ENCODE measurements at places on chromosomes 12 and 14. TPM values are rescaled to one million over a fixed set of nuclear protein-coding genes. Genes with fewer than 3 reads are reported as not detected.

DNA sequence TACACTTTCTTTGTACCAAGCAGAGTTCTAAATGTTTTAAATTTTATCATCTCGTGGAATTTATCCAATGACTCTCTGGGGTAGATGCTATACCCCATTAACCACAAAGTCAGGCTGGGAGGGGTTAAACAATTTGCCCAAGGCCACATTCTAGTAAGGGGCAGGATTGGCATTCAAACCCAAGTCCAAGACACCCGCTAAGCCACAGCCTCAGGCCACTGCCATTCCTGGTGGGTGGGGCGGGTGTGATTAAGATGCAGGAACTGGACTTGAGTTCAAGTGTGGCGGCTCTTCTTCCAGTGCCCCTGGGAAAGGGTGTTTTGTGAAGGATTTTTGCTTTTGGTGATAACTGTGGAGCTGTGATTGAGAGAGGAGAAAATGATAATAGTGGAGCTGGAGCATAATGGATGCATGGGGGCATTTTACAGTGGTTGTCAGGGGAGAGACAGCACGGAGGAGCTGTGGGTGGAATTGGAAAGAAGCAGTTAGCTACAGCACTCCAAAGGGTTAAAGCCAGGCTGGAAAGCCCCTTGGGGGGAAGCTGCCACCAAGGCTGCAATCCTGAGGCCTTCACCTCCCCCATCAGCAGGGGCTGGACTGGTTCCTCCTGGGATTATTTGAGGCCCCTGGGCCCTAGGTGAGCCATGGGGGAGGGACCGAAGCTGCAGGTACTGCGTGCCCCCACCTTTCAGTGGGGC is 1.0 kb upstream of the VRTN start:
- DNase-seq: no peak

- no peak for DNase-seq
Observed at GRCh38 chr14:73254247-73255004, 17.1 kb downstream of the PAPLN start.

DNA sequence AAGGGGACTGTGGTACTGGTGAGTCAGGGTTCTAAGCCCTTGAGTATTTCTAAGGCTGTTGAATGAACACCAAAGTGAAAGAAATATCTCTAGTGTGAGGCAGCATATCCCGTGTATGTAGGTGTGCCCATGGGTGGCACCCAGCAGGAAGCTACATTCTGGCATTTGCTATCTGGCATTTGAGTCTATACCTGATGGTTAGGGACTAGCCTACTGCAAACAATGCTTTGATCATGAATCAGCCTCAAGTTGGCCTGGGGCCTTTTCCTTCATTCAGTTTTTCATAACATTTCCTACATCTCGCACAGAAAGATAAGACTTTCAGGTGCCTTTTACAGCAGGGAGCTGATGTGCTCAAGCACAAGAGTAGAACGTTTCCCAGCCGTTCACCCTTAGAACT is 85.7 kb upstream of the E2F7 start:
- no peak for DNase-seq

DNA sequence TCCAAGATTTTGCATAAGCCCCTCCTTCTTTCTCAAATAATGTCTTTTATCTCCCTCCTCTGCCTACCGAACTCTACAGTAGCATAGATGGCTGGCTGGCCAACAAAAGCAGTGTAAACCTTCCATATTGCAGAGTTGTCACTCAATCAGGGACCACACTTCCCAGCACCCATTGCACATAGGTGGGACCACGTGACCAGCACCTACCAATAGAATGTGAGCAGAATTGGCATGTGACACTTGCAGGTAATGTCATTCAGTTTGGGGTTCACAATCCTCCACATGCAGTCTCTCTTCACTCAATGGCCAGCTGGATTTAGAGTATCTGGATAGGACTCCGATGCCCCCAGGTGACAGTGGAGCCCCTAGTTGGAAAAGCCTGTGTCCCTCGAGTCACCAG is 190.3 kb upstream of the CRY1 start:
- no peak for DNase-seq

GRCh38 chr14:68592948-68593556 is 199.8 kb downstream of the ZFP36L1 start:
- DNase-seq: no peak

- DNase-seq: no peak
Observed at GRCh38 chr14:77926942-77927341, 127.0 kb downstream of the ADCK1 start.

DNA sequence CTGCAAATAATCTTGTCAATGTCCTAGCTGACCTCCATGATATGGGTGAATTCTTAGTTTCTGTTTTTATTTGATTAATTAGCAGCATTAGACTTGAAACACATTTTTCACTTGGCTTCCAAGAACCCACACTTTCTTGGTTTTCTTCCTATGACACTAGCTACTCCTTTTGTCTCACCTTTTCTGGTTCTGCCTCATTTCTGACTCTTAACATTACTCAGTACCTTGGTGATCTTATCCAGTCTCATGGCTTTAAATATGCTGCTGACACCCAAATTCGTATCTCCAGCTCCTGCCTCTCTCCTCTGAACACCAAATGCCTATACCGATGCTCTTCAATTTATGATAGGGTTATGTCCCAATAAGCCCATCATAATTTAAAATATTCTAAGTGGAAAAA is 32.0 kb upstream of the SSTR1 start:
- no peak for DNase-seq

DNA sequence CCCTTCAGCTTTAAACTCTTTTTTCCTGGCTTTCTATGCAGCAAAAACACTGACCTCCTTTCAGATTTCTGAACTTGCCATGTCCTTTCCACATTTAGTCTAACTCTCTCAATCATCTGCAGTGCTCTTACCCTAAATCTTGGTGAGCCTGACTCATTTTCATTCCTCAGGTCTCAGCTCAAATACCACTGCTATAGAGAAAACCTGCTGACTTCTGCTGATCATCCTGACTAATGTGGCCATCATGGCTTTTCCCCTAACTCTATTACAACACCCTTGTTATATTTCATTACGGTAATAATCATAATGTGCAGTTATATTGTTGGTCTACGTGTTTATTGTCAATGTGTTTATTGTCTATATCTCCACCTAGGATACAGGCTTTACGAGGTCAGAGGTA is 207.3 kb upstream of the OR4E1 start:
- no peak for DNase-seq

LRRC9 gene
- polyA plus RNA-seq: not detected

NOVA1 gene
- 4.5 TPM for polyA plus RNA-seq
